CD8-positive, alpha-beta T cell (primary cell): ENCODE measurements at places on chromosomes 1 and 21.

DNA sequence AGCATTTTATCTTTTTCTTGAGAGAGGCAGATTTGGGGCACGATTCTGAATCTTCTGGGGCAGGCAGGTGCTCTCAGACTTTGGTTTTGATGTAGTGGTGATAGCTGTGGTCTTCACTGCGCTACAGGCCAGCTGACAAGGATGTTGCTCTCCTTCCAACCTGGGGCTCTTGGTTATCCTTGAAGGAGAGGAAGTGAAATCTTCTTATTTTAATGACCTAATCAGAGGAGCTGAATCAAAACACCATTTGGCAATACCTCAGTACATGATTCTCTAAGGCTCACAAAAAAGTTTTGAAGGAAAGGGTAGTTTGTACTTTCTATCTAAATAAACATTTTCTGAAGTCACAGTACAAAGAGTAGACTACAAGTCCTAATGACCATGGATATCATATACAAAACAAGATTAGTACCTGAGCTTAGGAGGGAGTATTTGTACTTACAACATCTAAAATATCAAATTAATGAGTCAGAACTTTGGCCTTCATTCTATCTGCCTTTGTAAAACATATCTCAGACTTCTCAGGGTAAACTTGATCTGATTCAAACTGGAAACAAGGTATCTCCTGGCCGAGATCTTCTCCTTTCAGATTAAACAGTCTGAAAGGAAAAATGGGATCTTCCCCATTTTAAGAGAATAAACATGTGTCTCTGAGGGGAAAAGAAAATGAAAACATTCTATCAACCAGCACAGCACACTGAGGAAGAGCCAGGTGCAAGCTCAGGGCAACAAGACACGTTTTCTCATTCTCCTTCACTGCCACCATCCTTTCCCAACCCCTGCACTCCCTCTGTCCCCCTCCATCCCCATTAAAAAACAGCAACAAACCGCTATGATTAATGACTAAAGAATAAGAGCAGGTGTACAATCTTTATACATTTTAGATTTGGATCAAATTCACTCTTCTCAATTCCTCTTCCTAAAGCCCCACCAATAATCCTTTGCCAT is 69.2 kb downstream of the SH3GLB1 start:
- no peak for DNase-seq

GRCh38 chr1:167518331-167518700 is at the start of gene CD247:
TSS of gene CD247 (minus strand) at chr1:167518529. CDS start at chr1:167518465, 64 bp downstream.
- DNase-seq = peak; percentile 81

DNA sequence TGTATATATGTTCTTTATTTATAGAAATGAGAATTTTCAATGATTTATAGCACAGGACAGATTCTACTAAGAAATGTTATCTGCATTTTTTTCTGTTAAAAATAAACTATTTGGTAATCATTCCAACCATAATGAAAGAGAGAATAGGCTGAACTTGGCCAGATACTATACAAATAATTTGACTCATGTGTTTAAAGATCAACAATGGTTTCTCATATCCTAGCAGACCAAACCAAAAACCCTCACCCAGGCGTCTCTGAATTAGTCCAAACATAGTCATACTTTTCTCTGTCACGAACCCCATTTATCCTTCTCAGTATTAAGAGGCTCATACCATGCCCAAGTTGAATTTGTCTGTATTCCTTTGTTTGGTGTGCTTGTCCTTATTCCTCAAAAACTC is 40.3 kb downstream of the RPE65 start:
- no peak for DNase-seq

- DNase-seq = no peak
Observed at GRCh38 chr1:228471154-228471761, 15.9 kb upstream of the RNF187 start.

DNA sequence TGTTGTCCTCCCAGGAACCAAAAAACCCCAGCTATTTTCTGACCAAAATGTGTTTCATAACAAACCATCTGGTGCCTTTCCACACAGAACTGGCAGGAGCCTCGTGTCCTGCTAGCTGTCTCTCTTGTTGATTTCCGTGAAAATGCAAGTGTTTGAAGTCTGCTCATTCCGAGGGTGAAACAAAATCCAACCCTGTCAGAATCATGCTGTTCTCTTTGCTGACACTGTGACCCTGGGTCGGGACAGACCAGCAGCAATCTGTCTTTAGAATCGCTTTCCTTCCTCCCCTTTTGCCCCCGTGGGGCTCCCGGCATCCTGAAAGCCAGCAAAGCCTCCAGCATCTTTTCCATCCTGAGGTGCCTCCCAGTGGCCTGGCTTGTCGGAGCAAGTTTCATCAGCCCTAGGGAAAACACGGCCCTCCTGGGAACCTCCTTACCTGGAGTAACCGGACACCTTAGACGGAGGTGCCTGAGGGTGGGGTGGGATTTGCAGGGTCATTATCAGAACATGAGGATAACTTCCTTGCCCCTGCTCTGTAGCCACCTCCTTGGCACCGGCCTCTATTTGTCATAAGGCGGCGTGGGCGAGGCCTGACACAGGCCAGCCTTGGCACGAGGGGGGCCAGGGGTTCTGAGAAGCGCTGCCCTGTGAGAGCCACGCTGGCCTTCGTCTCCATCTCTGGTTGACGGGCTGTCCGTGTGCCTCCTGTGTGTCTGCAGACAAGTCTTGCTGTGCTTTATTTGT is 24.9 kb downstream of the LDLRAP1 start:
- no peak for DNase-seq

DNA sequence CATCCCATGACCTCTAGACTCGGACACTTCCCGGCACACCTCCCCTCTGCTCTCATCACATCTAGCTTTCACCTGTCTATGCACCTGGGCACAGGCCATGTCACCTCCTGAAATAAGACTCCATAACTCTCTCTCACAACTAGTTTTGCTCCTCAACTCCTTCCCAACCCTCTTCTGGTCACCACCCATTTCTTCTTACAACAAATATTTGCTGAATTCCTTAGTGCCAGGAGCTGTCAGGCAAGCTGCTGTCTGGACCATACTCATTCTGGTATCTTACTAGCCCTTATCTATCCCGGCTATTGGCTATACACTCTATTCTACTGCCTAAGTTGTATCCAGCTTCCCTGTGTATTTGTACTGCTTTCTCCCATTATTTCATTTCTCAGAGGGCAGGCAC is 49.1 kb downstream of the LRRC71 start:
- DNase-seq = no peak

DNA sequence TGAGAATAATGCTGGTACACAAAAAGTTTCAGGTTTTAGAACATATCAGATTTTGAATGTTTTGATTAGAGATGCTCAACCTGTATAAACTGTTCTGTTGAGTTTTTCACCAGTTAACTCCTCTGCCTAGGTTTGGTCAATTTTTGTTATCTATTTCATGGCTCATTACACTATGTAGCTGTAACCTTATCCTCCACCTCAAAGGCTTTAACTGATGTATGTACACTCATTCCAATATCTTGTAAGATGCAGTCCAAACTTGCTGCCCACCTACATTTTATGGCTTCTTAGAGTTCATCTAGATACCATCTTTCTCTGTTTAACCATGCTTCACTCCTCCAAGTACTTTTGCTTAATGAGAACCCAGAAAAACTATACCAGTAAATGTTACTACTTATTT is 107.8 kb downstream of the EIF4G3 start:
- no peak for DNase-seq

GRCh38 chr21:26441149-26441548 is 131.9 kb downstream of the CYYR1 start:
- DNase-seq = no peak

- no peak for DNase-seq
Observed at GRCh38 chr1:182196897-182197870, 135.7 kb upstream of the ZNF648 start.

GRCh38 chr21:28235169-28235895 is 757.3 kb downstream of the LTN1 start:
- no peak for DNase-seq

- no peak for DNase-seq
Observed at GRCh38 chr1:178341261-178341956, 155.4 kb downstream of the CLEC20A start.

DNA sequence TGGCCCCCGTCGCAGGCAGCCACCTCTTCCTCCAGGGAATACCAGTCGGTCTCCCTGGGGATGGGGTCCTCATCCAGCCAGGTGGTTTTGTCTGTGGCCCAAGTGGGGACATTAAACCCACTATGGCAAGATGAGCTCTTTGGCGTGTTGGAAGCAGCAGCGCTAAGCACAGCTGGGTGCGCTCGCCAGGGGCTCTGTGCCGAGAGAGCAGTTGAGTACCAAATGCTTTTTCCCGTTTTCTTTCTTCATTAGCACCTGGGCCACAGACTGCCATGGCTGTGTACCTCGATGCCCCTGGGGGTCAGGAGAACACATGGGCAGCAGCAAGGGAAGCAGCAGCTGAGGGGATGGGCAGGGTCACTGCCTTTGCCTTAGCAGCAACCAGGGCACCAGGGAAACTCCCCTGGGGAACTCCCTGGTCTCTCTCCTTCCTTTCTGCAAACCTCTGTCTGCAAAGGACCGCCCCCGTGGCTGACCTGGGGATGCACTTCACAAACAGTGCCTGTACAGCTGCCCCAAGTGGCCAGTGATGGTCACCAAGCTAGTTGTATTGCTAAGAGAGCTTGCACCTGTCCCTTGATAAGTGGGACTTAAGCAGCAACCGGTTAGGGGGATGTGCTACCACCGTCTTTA is 31.1 kb downstream of the EDARADD start:
- DNase-seq = peak; percentile 57
